RPMI7951 (cell line): ENCODE measurements at places on chromosomes 3 and 15. TPM values are rescaled to one million over a fixed set of nuclear protein-coding genes. Genes with fewer than 3 reads are reported as not detected.

The ARPP21 gene
- not detected in 2 replicates for total RNA-seq

The DNAJA4 gene
- 0.59 and 1.6 TPM in 2 replicates for total RNA-seq

The CD96 gene
- 2.2 and 4.2 TPM in 2 replicates for total RNA-seq

The STOML1 gene
- total RNA-seq, result 20.4 and 26.8 TPM in 2 replicates

The SUCNR1 gene
- 0.12 TPM in 1 of 2 replicates, not detected in the other for total RNA-seq

The VGLL4 gene
- 56.0 and 56.8 TPM in 2 replicates for total RNA-seq

The ARHGEF26 gene
- 2.2 and 3.3 TPM in 2 replicates for total RNA-seq

DNA sequence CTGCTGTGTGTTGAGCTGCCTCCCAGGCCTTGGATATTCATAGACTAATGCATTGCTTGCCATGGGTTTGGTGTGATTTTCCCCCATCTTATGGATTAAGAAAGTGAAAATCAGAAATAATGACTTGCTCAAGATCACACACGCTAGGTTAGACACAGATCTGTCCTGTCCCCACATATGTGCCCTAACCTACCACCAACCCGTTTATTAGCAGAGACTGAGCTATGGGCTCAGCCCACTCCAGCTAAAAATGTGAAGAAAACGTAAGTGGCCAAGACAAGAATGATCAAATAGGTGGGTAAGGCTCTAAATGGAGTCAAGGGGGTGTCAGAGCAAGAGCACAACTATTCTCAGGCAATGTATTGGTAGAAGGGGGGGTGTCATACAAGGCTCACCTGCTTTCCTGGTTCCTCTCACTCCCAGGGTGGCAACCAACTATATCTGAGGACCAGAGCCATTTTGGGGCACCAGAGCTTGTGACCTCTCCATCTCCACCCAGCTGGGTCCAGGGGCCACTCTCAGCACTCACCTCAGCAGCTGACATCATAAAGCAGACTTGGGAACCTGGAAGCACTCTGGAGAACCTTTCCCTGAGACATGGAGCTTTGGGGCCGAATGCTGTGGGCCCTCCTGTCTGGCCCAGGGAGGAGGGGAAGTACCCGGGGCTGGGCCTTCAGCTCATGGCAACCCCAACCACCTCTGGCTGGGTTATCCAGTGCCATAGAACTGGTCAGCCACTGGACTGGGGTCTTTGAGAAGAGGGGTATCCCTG lies 1.4 kb downstream of the HEMK1 start:
- no peak for DNase-seq

DNA sequence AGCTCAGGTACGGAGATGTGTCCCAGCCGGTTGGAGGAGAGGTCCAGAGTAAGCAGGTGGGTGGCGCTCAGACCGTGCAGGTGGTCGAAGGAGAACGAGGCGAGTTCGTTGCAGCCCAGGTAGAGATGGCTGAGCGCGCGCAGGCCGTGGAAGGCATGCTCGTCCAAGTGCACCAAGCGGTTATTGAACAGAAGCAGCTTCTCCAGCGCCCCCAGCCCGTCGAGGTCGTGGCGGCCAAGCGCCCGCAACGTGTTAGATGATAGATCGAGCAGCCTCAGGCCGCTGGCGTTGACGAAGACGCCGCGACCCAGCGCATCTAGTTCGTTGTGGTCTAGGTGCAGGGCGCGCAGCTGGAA lies 648 bp downstream of the AMIGO3 start:
- no peak for DNase-seq

DNA sequence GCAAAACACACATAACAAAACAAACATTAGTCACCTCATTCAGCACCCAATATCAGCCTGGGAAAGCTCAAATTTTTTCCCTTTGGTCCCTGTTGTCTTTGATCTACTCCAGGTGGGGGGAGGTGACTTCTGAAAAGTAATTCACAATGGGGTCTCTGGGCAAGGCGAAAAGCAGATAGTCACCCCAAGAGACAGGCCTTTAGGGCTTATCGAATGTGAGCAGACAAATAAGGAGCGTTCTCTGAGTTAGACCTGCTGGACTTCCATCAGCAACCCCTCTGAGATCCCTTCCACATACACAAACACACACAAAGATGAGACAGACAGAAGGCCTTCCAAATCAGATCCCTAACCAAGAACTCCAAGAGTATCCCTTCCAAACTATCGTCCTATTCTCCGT lies 171.0 kb upstream of the SMAD3 start:
- no peak for DNase-seq

- DNase-seq, result no peak
These were observed 175.3 kb upstream of the MITF start for GRCh38 chr3:69563981-69564380.

DNA sequence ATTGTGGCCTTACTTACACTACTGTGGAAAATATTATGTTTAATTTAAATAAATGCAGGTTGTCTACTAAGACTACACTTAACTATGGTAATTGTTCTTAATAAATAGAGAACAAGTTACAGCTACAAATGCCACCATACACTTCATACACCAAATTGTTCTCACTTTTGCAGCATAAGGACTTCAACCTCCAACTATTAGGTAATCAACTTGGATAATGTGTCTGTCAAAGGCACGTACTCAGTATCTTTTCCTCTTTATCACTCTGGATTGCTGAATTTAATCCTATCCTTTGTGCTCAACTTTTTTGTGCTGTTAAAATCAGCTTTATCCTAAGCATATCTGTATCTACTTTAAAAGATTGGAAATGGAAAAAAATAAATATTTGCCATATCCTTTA lies 41.6 kb upstream of the TMEM87A start:
- no peak for DNase-seq

GRCh38 chr15:67230504-67230903 lies 24.0 kb downstream of the AAGAB start:
- no peak for DNase-seq

DNA sequence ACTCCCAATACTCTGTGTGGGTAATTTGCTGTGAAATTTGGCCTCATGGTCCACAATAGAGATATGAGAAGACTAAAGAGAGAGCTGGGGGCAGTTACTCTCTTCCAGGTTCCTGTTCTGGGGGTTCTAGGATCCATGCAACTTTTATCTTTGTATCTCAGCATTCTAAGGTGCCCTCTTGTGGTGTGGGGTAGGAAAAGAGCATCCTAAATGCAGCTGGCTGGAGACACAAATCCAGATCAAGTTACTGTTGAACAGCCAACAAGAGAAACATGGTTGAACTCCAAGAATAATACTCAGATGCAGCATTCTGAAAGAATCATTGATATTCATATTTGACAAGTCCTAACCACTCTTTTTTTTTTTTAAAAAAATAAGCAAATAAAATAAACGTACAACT lies 238.2 kb downstream of the GREM1 start:
- peak; percentile 79 for DNase-seq

DNA sequence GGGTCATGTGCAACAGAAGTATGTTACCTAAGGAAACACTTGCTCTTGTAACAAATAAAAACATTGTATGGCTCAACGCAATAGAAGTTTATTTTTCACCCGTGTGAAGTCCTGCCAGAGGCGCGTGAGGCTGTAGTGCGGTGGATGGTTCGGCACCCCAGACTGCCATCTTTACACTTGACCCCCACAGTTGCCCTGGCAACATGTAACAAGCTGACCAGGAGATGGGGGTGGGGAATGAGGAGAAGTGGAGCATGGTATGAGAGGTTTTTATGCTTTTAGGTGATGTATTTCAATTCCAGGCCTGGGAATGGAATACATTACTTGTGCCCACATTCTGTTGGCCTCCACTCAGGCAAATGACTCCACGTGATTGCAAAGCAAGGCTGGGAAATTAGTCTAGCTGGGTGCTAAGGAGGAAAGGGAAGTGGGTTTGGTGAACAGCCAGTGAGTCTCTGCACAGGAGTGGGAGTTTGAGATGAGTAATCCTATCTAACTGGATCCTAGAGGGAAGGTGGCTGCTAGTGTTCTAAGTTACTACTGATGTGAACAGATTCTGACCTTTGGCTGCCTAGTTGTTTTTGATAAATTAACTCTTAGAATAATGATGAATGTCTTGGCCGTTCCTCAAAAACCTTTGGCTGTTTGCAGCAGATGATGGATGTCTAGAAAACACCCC lies 33.8 kb upstream of the GREM1 start:
- DNase-seq, result peak; percentile 99

DNA sequence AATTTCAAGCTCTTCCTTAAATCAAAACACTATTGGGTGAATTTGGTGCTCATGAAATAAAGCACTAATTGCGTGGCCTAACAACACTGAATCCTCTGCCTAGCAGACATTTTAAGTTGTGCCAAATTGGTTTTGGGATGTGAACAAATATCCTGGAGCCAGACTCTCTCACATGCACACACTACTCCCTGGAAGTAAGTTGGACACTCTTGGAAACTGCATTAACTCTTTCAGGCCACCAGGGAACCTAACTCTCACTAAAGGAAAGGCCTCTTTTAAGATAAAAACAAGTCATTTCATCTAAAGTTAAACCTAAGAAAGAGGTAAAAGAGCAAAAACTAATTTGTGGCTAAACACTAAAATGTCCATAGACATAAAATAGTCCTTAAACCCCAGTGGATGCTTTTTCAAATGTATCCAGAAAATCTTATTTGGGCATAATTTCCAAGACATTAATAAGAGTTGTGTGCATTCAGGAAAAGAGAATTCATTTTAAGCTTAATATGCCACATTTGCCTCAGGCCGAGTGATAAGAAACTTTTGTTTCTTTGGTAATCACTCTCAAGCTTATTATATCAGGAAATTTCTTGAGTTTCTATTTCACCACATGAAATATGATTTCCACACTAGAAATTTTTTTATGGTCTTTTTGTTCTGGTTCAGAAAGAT lies 61.8 kb downstream of the ZBTB20 start:
- DNase-seq, result peak; percentile 64

DNA sequence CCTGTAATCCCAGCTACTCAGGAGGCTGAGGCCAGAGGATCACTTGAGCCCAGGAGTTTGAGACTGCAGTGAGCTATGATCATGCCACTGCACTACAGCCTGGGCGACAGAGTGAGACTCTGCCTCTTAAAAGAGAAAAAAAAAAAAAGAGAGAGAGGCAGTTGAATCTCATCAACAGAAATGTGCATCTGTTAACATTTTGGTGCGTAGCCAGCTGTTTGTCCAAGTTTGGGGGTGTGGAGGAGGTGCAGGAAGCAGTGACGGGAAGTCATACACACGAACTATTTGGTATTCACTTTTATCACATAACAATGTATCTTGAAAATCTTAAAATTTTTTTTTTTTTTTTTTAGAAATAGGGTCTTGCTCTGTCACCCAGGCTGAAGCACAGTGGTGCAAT lies 18.2 kb upstream of the CEMIP start:
- no peak for DNase-seq

- DNase-seq, result no peak
These were observed 1.1 kb upstream of the CEMIP start for GRCh38 chr15:80777826-80778620.

DNA sequence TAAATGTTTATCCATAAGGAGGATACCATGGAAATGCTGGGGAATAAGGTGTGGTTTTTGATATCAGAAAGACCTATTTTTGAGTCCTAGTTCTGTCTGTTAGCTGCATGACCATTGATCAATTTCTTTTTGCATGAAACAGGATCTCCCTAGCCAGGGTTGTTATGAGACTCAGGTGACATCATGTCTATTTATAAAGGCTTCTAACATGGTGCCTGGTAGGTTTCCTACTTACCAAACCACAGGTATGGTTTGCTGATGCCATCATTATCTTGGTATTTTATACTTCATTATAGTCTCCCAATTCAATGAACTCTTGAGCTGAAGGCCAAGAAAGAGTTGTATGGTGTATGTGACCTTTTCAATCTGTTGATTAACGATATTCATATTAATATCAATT lies 144.0 kb downstream of the CLSTN2 start:
- DNase-seq, result no peak

DNA sequence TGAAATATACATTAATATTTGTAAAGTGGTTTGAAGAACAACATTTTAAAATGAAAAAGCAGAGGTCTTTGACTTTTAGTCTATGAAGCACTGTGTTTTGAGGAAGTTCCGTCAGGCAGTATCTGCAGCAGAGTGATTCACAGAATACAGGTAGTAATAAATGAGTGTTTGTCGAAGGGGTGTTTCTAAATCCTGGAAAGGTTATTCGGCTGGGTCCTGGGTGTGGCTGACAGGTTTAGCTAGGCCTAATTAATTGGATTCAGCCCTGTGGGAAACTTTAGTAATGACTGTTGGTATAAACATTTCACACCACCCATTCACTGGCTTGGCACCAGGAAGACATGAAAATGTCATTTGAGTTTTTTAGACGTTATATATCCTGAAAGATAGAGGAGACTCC lies 51.3 kb downstream of the TIPARP start:
- no peak for DNase-seq

- DNase-seq, result peak; percentile 78
These were observed 113.9 kb downstream of the POLQ start for GRCh38 chr3:121431726-121432517.

GRCh38 chr3:170513642-170514041 lies 72.2 kb downstream of the SLC7A14 start:
- no peak for DNase-seq

- DNase-seq, result no peak
These were observed 12.1 kb downstream of the PRR23E start for GRCh38 chr3:127204841-127205582.

- peak; percentile 87 for DNase-seq
These were observed 48.6 kb downstream of the CMSS1 start for GRCh38 chr3:99866261-99866761.

DNA sequence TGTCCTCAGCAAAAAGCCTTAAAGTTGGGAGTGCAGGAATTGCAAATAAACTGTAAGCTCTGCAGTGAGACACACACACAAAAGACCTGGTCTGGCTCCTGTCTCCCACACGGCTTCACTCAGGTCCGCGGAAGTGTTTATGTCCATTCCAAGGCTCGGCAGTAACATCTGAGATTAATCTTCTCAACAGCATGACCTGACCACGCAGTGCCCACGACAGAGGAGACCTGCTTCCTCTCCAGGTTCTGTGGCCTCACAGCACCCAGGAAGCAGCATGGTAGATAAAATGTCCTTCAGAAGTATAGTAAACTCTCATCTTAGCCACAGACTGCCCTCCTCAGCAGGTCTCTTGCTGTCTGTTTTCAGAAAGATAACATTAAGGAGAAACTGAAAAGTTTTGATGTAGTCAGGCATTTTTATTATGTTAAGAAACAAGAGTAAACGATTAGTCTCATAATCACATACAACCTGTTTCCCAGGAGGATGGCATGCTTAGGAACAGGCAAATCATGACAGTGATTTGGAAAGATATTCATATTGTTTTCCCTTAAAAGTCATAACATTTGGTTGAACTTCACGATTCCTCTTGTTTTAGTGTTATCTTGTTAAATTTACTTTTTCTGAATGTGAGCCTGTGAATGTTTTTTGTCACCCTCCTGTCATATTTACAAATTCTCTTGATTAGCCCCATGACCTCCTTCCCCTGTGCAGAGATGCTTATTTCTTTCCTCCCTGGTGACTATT lies 34.6 kb downstream of the CD200R1L start:
- DNase-seq, result no peak

- DNase-seq, result no peak
These were observed 17.9 kb upstream of the PPARG start for GRCh38 chr3:12270976-12271375.

DNA sequence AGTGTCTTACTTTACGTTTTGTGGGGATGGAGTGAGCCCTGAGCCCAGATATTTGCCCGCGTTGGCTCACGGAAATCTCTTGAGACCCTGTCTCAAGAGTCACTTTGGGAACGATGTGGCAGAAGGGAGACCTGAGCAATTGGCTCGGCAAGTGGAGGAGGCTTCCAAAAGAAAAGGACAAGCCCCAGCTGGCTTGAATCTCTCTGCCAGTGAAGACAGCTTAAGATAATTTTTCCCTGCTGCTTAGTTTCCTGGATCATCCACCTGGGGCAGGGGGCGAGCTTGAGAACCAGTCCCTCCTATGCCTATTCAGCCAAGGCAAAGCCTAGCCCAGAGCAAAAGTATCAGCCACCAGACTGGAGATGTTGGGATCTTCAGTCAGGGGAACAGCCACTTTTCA lies 708 bp downstream of the SEC22A start:
- no peak for DNase-seq

GRCh38 chr15:25775317-25775912 lies 87.7 kb downstream of the ATP10A start:
- DNase-seq, result no peak
